ENCODE measurements at places on chromosomes 5 and 9.

DNA sequence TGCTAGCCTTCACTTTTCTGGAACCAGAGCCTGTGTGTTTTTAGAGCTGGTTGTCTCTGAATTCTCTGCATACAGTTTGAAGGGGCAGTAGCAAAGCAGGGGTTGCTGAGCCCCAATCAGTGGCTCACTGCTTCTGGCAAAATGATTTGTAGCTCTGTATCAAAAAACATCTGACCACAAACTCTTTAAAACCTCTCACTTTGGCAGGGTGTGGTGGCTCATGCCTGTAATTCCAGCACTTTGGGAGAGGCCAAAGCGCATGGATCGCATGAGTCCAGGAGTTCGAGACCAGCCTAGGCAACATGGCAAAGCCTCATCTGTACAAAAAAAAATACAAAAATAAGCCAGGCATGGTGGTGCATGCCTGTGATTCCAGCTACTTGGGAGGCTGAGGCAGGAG is 28.3 kb upstream of the APC start:
- DNase-seq = no peak

GRCh38 chr5:154740957-154741356 is 14.2 kb upstream of the LARP1 start:
- no peak for DNase-seq

DNA sequence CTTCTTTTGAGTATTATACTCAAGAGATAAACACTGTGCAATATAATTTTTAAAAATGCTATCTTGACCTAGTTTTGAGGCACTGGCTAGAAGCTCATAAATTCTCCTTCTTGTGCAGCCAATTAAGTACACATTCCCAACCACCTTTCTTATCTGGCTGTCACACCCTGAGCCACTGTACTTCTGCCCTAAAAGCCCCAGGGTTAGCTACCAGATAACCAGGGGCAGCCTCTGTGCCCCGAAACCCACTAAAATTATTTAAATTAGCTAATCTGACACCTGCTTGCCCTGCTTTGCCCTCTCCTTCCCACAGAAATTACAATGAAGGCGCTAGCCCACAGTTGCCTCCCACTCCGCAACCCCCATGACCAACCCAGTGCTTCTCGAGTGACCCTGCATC is 597.3 kb upstream of the TYRP1 start:
- DNase-seq = no peak

- DNase-seq = no peak
Measured at GRCh38 chr5:33275391-33275790, 165.4 kb upstream of the TARS1 start.

DNA sequence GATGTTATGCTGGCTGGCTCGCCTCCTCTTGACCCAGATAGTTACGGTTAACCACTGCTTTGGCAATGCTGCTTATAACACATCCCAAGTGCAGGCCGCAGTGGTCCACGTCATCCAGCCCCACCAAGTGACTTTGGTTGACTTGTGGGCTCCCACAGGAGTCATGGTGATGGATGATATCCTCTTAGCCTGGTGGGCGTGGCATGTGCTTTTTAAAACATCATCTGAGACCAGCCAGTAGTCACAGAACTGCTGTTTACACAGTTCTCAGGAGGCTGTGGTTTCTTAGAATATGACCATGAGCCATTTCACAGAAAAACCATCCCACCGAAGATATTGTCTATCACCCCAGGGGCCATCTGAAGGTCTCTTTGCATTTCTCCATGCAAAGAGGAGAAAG is 216.9 kb downstream of the SH3GL2 start:
- no peak for DNase-seq

GRCh38 chr5:41240390-41240789 is 27.1 kb upstream of the C6 start:
- no peak for DNase-seq

All from T-helper 1 cell (primary cell).